ENCODE measurements at places on chromosomes 5 and 9.

GRCh38 chr5:50697739-50698138 is 31.3 kb downstream of the PARP8 start:
- no peak for DNase-seq

- no peak for DNase-seq
Measured at GRCh38 chr5:37787742-37788141, 52.1 kb downstream of the GDNF start.

DNA sequence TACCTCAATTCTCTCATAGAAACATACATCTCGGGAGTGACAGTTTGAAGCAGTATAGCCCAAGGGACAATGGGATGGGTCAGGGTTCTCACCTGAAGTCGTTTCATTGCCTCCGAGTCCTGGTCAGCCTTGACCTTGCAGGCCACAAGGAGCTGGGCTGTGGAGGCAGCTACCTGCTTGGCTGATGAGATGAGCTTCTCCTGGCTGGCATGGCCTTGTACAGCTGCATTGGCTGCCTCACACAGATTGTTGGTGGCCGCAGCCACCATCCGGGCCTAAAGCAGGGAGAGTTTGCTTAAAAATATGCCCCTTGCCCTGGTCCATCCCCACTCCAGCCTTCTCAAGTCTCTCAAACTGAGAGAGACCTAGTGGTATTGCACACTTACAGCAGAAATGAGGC is 8.5 kb upstream of the TPM2 start:
- DNase-seq: no peak

- peak; percentile 43 for DNase-seq
Measured at GRCh38 chr5:179755022-179755421, 22.4 kb downstream of the MAML1 start.

- no peak for DNase-seq
Measured at GRCh38 chr5:178291161-178291561, 58.6 kb upstream of the PHYKPL start.

- no peak for DNase-seq
Measured at GRCh38 chr5:142658278-142658677, 27.6 kb downstream of the FGF1 start.

- DNase-seq: peak; percentile 87
Measured at GRCh38 chr5:178940569-178941360, at the start of gene ZNF454. TSS of gene ZNF454 (plus strand) at chr5:178941198. CDS start at chr5:178942792, 1,594 bp downstream.

GRCh38 chr5:22699319-22699718 is 153.8 kb downstream of the CDH12 start:
- no peak for DNase-seq

DNA sequence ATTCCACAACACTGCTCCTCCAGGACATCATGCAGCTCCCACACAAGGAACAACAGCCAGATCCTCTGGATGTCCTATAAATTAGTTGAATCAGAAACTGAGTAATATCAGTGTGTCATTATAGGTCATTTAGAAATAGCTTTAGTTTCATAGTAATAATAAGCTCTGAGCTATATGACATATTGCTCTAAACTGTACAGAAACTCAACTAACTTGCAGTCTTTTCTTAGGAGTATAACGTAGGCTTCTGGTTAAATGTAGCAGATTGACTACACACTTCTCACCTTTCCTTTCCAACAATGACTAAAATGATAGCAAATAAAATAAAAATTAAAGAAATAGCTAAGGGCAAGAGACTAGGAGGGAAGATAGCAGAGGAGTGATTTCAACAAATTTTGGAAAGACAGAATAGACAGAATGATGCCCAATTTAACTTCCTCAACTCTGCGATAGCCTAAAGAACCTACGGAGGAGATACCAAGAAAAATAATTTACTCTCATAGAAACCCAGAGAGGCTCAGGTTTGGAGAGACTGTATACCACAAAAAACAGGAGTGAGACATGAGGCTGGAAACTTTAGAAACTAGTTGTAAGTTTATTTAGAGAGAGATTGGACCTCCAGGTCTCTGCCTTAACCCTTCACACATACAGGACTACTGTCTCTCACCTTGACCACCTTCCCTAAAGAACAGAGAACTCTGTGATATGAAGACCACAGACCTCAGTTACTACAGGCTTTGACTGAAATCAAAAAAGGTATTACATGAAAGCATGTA is 193.7 kb downstream of the TSSK1B start:
- no peak for DNase-seq

- DNase-seq: no peak
Measured at GRCh38 chr5:172898218-172898842, 60.9 kb upstream of the RPL26L1 start.

DNA sequence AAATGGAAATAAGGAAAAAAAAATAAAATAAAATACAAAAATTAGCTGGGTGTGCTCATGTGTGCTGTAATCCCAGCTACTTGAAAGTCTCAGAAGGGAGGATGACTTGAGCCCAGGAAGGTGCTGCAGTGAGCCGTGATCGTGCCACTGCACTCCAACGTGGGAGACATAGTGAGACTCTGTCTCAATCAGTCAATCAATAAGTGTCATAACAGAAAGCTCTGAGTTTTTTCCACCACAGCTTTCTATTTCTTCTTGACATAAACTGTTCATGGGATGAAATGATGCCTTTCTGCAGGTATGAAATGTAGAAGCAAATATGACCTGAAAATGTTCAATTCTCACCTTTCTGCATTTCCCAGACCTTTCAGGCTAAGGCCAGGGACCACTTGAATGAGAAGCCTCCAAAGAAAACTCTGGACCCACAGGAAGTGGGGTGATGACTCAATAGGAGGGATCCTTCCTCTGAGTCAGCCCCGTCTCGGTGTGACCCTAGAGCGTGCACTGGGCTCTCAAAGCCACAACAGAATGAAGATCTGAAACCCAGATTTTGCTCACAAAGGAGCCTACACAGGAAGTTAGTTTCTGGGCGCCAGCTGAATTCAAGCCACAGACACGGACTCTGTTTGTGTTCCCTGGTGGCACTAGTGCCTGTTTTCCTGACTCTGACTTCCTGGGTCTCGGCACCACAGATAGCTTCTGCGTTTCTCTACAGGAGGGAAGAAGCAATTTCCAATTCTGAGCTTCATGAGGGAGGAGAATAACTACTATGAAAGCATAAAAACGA is 62.0 kb downstream of the ANKH start:
- no peak for DNase-seq

- no peak for DNase-seq
Measured at GRCh38 chr5:142839711-142840346, 69.7 kb downstream of the ARHGAP26 start.

DNA sequence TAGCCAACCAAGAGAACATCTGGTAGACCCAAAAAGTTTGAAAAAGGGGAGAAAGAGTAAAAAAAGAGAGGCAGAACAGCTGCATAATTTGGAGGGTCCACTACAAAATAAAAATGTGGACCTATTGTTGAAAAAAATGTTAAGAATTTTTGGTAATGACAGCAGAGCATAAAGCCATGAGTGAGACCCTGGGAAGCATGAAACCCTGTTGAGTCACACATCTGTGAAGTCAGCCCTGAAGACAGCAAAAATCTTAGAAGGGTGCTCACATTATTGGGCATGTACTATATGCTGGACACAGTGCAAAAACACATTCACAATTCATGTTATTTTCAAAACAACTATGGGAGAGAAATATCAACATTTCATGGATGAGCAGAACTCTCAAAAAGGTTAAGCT is 56.4 kb upstream of the LIFR start:
- DNase-seq: no peak

GRCh38 chr5:139251281-139251687 is 42.3 kb upstream of the MATR3 start:
- DNase-seq: no peak

DNA sequence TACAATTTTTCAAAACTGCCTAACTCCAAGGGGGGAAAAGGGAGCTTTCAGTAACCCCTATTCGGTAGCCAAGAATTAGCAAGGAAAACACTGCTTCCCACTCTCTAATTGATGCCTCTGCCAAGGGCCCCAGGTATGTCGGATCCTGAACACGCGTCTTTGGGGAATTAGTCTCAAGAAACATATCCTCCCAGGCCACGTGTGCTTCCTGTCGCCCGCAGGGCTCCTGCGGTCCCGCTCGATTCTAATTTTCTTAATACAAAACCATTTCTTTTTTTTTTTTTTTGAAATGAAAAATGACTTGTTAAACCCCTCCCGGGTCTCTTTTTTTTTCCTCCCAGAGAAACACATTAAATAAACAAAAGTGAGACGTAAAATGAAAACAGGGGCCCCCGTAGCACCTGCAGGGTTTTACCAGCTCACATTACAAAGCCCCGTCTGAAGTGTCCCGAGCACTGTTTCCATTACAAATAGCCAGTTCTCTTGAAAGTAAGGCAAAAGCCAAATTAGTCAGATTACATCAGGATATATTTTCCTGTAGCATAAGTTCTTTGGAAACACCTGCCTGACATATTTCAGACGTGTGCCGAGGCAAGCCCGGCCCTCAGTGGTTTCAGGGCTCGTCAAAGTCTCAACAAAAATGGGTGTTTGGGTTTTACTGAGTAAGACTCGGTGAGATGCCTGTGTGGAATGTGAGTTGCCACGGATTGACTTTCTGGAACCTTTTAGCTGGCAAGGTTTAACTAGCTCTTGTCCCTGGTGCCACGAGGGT is 21.5 kb downstream of the SMIM23 start:
- no peak for DNase-seq

DNA sequence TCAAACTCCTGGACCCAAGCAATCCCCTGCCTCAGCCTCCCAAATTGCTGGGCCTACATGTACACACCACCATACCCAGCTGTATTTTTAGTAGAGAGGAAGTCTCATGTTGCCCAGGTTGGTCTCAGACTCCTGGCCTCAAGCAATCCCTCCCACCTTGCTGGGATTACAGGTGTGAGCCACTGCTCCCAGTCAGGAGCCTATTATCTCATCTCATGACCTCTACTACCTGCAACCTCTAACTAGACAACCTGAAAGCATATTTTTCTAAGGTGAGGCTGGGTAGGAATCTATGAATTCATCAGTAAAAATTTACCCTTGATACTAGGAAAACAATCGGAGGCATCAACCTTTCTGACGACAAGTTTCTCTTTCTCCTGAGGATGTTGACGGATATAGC is 10.0 kb downstream of the FAM13B start:
- DNase-seq: no peak

- DNase-seq: no peak
Measured at GRCh38 chr5:26948921-26949320, 89.5 kb downstream of the CDH9 start.

DNA sequence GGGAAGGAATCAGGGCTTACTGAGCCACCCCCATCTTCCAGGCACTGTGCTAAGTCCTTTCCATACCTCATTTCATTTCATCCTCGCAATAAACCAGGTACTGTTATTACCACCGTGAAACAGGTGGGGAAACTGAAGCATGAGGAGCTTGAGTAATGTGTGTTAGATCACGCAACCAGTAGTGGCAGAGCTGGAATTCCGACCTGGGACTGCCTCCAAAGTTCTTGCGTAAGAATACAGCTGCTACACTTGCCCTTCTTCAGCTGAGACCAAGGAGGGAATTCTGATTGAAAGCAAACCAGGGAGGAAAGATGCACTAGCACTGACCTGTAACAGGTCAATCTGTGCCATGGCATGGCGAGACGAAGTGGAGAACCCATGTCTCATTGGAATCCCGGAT is 113.4 kb upstream of the MSX2 start:
- no peak for DNase-seq

DNA sequence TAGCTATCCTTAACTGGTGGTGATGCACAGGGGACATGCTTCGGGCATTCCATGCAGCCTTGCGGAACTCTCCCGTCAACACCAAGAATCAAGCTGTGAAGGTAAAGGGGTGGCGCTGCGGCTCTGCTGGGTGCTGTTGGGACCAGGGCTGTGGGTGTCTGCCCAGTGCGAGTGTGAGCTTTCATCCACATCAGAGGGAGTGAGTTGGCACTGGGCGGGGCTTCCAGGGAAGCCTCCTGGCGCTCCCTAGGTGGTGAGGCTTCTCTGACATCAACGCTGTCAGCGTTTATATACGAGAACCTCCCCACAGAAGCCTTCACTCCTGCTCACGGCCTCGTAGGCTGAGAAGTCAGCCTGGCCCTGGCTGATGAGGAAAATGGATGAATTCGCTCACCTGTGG is 11.7 kb downstream of the ARPC5L start:
- no peak for DNase-seq

DNA sequence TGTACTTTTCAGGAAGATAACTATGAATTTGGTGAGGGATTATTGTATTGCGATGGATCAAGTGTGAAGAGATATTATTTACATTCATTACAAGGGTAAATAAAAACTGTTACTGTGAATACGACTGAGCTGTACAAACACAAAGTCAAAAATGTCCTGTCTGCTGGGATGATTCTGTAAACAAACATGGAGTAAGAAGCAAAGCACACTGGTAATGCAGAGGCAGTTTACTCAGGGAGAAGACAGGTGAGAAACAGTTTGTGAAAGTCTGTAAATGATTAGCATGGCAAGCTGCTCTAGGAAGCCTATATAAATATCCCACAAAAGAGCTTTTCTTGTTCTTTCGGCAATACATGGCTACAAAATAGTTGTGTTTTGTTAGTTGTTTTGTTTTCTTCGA is 115.4 kb upstream of the GNA14 start:
- DNase-seq: no peak

DNA sequence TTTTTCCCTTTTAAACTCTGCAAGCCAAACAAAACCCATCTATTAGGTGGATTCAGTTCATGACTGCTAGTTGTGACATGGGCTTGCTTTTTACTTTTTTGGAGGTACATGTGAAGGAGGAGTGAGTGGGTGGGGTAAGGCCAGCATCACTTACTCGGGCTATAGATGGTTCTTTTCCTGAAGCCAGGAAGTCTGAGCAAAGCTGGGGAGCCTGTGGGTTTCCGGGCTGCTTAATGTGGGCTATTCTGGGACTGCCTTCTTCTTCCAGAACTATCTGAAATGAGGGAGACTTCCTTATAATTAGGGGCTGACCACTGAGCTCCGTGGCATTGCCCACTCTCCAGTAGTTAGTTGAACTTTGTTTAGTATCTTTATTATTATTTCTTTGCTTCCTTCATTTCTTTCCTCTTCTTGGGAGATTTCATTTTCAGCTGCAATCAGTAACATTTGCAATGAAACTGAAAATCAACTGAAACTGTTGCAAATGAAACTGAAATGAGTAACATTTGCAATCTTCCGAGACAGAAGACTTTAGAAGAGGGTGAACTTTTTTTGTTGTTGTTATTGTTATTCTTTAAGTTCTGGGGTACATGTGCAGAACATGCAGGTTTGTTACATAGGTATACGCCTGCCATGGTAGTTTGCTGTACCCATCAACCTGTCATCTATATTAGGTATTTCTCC is 204.9 kb downstream of the LRRC70 start:
- DNase-seq: no peak

- DNase-seq: no peak
Measured at GRCh38 chr9:78539188-78539587, 242.3 kb downstream of the PSAT1 start.

DNA sequence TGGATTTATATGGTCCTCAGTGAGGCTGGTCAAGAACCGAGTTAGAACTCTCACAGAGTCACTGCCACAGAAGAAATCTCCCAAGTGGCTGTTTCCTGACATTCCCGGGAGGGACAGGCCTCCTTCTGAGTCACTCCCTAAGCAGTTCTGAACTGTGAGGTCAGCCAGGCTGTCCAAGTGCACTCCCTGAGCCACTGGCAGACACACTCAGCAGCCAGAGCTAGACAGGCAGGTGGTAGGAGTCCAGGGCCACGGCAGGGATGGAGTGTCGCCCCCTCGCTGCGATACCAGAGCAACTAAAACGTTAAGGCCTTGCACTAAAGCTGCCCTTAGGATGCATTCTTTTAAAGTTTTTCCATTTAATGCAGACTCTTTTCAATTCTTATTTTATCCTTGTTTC is 3.4 kb downstream of the IL4 start:
- DNase-seq: no peak

GRCh38 chr5:135545099-135545498 is 9.3 kb upstream of the NEUROG1 start:
- no peak for DNase-seq

- DNase-seq: no peak
Measured at GRCh38 chr9:124444166-124444565, 6.1 kb upstream of the ADGRD2 start.
